Thoracic aorta (tissue), 2 donors: ENCODE measurements at places on chromosomes 2 and 18. TPM values are rescaled to one million over a fixed set of nuclear protein-coding genes. Genes with fewer than 3 reads are reported as not detected.

- H3K27me3 ChIP-seq, result no peaks in the 10 kb centered on the region
- peaks cover 5% of the 10 kb centered on the region for H3K36me3 ChIP-seq
- no peak overlapping the region for H3K27ac ChIP-seq
- no peak overlapping the region for H3K4me3 ChIP-seq
Observed at GRCh38 chr2:24843330-24843860, 50.2 kb downstream of the CENPO start.

DNA sequence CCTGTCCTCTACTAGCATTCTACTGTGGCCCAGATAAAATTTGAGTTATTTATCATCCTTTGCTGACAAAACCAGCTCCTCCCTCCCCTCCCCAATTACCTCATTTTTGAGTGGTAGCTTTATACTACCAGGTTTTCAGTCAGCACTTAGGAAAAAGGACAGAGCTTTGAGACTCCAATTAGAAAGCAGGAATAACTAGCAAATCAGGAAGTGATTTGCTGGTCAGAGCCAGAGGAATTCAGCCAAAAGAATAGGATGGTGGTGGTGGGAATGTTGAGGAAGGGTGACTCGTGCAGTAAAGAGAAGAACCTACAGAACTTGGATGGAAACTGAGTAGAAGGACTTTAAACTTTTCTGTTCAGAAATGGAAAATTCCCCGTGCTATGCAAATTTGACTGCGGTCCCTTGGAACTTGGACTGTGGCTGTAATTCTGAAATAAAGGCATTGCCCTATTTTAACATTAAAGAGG is 3.7 kb downstream of the MYL12B start:
- no peaks in the 10 kb centered on the region for H3K36me3 ChIP-seq
- H3K27me3 ChIP-seq, result no peaks in the 10 kb centered on the region
- peaks cover 72% of the 10 kb centered on the region for H3K4me1 ChIP-seq
- DNase-seq, result no peak
- H3K4me3 ChIP-seq, result peak overlapping the region; percentile 18
- H3K27ac ChIP-seq, result no peak overlapping the region

GRCh38 chr2:176187200-176187898 is 1.1 kb upstream of the HOXD1 start:
- no peaks in the 10 kb centered on the region for H3K36me3 ChIP-seq
- peaks cover 14% of the 10 kb centered on the region for H3K27me3 ChIP-seq
- peak overlapping the region; percentile 74 for H3K4me3 ChIP-seq
- no peak for DNase-seq

Gene PLEKHM3
- total RNA-seq, result 21.8 TPM

DNA sequence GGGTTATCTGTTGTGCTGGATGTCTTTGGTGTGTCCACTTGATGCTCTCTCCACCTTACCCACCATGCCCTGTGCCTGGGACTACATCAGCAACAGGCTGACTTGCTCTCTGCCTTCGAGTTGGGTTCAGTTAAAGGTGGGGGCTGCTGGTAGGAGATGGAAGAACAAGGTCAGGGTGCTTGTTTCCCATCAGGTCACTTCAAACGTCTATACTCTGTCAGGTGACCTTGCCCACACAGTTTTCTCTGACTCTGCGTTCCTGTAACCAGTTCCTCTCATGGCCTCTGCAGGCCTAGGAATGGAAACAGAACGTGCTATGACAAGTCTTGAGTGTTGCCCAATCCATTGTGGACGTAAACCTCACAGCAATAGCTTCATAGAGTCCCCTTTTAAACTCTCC is 38.4 kb upstream of the PAPOLG start:
- DNase-seq, result no peak
- no peak overlapping the region for H3K4me3 ChIP-seq
- no peaks in the 10 kb centered on the region for H3K27me3 ChIP-seq
- H3K4me1 ChIP-seq, result no peaks in the 10 kb centered on the region
- H3K27ac ChIP-seq, result no peak overlapping the region
- no peaks in the 10 kb centered on the region for H3K36me3 ChIP-seq

GRCh38 chr2:97936199-97936598 is 59.5 kb downstream of the TMEM131 start:
- H3K4me3 ChIP-seq, result no peak overlapping the region
- DNase-seq, result no peak
- no peaks in the 10 kb centered on the region for H3K36me3 ChIP-seq
- H3K27me3 ChIP-seq, result no peaks in the 10 kb centered on the region
- peaks cover 36% of the 10 kb centered on the region for H3K4me1 ChIP-seq

- no peak overlapping the region for H3K4me3 ChIP-seq
- H3K27me3 ChIP-seq, result no peaks in the 10 kb centered on the region
Observed at GRCh38 chr2:239086325-239087020, 238.6 kb downstream of the TWIST2 start.
